GM04504 (cell line): ENCODE measurements at places on chromosomes 6 and 20.

DNA sequence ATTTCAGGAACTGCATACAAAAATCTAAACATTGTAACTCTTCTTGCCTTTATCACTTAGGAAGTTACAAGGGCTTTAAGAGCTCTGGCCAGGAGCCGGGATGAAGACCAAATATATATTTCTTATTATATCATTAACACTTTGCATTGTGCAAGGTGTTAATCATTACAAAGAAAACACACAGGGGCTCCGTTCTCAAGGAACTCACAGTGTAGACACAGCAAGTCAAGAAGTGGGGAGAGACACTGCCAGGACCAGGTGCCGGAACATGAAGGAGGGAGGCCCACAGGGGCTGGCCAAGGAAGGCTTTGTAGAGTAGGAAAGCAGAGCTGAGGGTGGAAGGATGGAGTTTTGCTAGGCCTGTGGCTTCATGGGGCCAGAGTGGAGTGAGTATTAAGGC is 17.4 kb downstream of the ITPR3 start:
- no peak for DNase-seq

GRCh38 chr20:57280221-57280620 is 13.8 kb upstream of the BMP7 start:
- DNase-seq, result no peak

GRCh38 chr6:167279766-167280446 is 11.2 kb upstream of the UNC93A start:
- DNase-seq, result no peak

DNA sequence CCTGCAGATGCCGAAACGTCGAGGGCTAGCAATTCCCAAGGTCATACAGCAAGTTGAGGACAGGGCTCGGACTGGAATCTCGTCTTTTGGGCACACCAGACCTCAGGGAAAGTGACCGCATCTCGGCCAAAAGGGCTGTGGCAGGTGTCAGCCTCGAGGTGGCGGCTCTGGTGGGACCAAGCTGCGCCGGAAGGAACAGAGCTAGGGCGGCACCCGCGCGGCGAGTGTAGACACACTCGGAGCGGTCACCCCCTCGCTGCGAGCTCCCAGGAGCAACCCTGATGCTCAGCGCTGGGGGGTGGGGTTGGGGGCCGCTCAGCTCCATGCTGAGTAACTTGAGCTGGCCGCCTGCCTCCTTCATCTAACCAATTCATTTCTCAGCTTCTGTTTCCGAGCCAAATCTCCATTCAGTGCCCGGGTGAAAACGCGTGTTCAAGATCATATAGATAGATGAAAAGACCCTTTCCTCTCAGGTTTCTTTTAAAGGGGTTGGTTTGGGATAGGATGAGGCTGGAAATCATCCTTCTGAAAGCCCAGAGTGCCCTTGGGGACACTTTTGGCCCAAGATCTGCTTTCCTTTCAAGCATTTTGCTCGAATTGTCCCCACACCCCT is 2.2 kb upstream of the TUBB2B start:
- DNase-seq, result no peak

GRCh38 chr6:20215310-20215709 is 3.0 kb upstream of the MBOAT1 start:
- no peak for DNase-seq
